ENCODE measurements at places on chromosomes 5 and 9.

- DNase-seq, result no peak
Measured at GRCh38 chr9:110472111-110472510, 107.4 kb downstream of the SVEP1 start.

DNA sequence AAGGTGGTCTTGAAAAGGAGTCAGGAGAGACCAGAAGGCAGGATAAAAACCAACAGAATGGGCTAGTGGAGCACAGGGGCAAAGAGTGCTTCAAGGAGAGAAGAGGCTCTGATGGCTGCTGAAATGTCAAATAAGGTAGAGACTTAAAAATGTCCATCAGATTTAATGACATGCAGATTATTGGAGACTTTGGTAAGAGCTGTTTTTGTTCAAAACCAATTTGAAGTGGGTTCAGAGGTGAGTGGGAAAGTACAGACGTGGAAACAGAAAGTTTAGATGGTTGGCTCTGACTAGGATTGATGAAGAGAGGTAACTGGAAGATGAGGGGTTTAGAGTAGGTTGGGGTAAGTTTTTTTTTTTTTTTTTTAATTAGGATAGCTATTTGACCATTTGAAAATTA is 14.1 kb downstream of the SLC25A46 start:
- no peak for DNase-seq

GRCh38 chr9:124621371-124622328 is 114.5 kb upstream of the NR5A1 start:
- no peak for DNase-seq

DNA sequence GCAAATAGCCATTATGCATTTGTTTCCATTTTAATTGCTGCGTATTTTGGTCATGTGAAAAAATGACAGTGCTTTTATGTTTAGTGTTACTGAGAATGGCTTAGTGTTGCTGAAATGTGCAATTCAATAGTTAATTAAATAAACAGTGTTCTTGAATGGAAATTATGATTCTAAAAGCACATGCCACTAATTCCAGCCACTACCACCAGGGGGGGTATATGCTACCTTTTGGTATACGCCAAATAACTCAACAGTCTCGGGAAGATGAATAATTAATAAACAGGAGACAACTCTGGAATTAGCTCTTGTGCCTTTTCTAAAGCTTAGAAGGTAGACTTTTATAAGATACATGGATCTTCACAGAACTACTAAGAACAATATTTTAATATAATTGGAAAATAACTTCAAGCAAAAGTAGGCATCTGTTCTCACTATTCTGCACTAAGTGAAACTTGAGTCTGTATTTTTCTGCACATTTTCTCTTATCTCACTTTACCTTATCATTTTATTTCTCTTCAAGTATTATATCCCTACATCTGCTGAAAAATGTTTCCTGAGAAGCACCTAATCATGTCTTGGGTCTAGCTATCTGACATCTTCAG is 83.5 kb upstream of the MINAR2 start:
- no peak for DNase-seq

- no peak for DNase-seq
Measured at GRCh38 chr5:54895816-54896341, 89.5 kb downstream of the ESM1 start.

GRCh38 chr5:1435369-1435768 is 9.9 kb downstream of the SLC6A3 start:
- DNase-seq, result no peak

DNA sequence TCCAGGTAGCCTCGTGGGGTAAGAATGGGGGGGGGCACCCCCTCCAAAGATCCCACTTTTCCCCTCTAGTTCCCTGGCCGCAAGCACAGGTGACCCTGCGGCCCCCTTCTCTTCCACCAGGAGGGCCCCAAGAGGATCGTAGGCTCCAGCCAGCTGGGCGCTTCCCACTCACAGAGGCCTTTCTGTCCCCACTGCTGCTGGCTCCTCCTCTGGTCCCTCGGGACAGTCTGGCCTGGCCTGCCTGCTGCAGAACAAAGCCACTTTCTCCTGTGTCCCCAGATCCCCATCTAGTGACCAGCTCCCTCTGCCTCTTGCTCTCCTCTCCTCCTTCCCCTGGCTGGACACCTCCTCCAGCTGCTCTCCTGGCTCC is 534 bp upstream of the SAPCD2 start:
- DNase-seq, result no peak

GRCh38 chr5:179553875-179554274 is 3.5 kb downstream of the RUFY1 start:
- no peak for DNase-seq

DNA sequence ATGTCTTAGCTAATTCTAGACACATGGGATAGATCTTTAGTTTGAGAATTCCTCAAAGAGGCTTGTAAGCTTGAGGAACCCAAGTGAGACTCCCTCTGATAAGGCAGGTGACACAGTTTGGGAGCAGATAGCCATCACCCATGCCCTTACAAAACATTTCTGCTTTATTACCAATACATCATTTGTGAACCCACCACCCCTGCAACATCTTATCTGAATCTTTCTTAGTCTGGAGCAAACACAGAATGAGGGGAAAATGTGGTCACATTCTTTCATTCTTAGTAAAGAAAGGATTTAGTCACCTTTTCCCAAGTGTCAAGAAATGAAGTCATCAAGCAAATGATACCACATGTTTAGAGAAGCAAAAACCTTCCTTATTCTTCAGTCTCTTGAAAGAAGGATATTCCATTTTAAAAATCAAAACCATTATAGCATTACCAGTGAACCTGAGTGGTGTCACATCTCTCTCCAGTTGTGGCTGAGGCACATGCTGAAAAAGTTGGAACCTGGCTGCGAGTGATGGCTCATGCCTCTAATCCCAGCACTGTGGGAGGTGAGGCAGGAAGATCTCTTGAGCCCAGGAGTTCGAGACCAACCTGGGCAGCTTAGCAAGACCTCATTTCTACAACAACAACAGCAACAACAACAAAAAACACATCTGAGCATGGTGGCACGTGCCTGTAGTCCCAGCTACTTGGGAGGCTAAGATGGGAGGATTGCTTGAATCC is 65.9 kb downstream of the PRKACG start:
- DNase-seq, result no peak

- DNase-seq, result no peak
Measured at GRCh38 chr5:137336161-137336560, 163.0 kb downstream of the SPOCK1 start.

GRCh38 chr9:81999806-82000205 is 11.2 kb downstream of the SPATA31D1 start:
- DNase-seq, result no peak

- DNase-seq, result no peak
Measured at GRCh38 chr5:103461243-103461642, 101.3 kb downstream of the NUDT12 start.

DNA sequence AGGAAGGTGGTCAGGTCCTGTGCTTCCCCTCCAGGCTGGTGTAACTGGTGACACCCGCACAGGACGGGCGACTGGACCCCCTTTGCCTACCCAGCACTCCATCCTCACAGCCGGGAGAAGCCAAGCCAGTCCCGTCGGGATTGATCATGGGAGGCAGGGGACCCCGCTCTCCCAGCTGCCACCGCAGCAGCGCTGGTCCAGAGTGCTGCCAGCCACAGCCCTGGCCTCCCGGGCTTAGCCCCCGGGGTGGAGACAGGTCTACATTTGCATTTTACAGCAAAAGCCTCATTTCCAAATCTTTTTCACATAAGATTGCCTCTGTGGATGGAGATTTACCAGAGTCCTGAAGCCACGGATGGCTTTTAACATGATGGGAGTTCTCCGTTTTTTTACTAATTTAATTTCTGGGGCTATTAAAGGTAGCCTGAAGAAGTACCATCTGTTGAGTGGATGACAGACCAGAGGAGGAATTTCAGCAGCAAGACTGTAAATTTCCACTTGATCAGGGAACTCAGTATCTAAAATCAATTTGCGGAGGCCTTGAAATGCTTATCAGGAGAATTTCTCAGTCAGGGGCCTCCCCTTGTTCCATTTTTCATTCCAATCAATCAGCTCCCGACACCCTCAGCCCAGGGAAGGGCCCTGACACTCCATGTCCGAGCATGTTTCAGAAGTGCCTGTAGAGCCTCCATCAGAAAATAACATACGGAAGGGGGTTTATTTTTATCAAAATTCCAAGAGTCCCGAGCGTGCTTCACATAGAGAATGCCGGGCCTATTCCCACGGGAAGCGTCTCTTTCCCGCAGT is 80.6 kb downstream of the OLFM1 start:
- DNase-seq, result no peak

DNA sequence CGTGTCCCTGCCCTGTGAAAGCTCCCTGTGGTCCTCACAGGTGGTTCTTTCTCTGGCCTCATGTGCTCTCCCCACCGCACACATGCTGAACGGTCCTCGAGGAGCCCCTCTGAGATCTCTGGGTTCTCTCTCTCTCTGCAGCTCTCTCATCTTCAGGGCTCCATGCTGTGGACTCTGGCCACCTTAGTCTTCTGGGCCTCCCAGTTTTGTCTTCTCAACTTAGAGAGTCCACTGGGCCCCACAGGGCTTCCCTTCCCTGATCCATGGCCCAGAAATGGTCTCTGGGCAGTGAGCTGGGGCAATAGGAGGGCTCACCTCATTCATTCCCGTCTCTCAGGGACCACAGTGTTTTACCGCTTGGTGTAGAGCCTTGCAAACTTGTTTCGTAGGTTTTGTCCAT is 26.4 kb downstream of the FGD3 start:
- no peak for DNase-seq

DNA sequence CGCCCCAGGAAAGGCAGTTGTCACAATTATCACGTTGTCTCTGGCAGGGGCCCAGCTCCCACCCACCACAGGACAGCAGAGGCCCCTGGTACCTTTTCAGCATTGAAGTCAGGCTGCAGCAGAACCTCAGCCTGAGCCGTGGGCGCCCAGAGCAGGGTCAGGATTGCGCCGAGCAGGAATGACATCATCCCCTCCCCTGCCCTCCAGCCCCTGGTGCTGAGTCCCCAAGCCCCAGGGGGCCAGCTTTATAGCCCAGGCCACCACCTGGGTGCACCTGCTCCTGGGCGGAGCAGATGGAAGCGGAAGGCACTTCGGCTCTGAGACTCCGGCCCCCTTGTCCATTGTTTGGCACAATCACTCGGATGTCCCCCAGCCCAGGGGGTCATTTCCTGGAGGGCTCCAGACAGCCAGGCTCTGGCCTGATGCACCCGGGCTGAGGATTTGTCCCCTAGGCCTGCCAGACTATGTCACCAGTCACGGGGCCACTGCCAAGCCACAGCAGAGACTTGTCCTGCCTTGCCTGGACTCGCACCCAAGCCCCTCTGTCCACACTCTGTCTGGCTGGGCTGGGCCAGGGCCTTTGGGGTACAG is at the start of gene LCN15:
TSS of gene LCN15 (minus strand) at position 218 of the 591 bp plus-strand sequence. CDS start at position 188, 30 bp downstream.
- no peak for DNase-seq

GRCh38 chr5:33938881-33939280 is 2.7 kb downstream of the RXFP3 start:
- no peak for DNase-seq

DNA sequence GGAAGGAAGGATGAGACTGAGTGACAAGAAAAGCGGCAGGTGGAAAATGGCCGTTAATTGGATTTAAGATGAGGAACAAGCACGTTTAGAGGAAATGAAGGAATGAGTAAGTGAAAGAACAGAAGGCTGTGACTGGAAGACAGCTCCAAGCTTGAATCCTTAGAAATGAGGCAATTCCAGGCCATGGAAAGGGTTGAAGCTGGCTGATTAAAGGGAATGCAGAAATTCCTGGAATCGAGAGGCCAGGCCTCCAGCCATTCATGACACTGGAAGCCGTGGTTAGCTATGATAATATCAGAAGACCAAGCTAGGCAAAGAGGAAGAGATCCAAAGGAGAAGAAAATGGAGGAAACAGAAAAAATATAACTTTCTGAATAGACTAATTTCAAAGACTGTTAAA is 84.2 kb downstream of the ARL15 start:
- DNase-seq, result no peak

GRCh38 chr9:93066978-93067603 is 8.6 kb downstream of the SUSD3 start:
- DNase-seq, result no peak

DNA sequence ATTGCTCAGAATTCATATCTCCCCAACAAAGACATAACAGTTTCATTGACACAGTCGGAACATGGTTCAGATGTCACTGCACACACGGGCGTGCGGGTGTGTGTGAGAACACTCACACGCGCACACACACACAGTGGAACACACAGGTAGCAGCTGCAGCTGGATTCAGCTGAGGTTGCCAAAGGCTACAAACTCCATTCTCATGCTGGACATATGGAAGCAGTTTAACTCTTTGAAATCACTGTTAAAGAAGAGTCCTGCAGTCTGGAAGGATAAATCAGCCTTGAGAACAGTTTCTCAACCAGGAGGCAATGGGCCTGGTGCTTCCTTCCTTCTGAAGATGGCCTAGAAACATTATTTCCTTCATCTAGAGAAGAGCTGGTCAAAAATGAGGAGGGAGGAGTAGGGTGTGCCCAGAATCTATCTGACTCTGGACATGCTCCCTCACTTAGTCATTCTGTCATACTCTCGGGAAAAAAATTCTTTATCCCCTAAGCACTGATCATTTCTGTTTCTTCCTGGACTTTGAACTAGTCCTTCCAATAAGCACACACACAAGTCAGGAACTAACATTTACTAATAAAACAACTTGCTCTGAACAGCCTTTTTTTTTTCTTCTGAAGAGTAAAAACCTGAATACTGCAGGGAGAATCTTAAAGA is 160.6 kb downstream of the ZDHHC21 start:
- DNase-seq, result no peak

DNA sequence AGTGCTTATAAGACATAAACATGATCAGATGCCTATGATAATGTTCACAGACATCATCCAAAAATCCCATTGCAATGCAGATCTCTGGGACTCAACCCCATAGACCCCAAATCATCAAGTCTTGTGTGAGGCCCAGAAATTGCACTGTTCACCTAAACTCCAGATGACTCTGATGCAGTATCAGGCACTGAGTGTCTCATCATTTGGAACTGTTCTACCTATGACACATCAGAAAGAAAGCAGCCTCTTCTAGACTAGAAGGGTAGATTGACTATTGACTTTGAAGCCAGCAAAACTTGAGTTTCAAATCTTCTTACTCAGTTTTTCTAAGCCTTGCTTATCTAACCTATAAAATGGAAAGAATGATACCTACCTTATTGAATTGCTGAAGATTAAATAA is 58.7 kb upstream of the PAPPA start:
- no peak for DNase-seq

- DNase-seq, result no peak
Measured at GRCh38 chr5:98069876-98070512, 703.5 kb upstream of the RGMB start.

Measured in activated naive CD8-positive, alpha-beta T cell treated with anti-CD3 and anti-CD28 coated beads, Interleukin-2, amount 50 U/mL, for 16 hours (primary cell).